Thoracic aorta (tissue), 2 donors: ENCODE measurements at places on chromosomes 1 and 21.

- DNase-seq, result no peak
These were observed 819 bp upstream of the GPR3 start for GRCh38 chr1:27391511-27392095.

- no peak for DNase-seq
These were observed 73.1 kb upstream of the GJB5 start for GRCh38 chr1:34681480-34682451.

DNA sequence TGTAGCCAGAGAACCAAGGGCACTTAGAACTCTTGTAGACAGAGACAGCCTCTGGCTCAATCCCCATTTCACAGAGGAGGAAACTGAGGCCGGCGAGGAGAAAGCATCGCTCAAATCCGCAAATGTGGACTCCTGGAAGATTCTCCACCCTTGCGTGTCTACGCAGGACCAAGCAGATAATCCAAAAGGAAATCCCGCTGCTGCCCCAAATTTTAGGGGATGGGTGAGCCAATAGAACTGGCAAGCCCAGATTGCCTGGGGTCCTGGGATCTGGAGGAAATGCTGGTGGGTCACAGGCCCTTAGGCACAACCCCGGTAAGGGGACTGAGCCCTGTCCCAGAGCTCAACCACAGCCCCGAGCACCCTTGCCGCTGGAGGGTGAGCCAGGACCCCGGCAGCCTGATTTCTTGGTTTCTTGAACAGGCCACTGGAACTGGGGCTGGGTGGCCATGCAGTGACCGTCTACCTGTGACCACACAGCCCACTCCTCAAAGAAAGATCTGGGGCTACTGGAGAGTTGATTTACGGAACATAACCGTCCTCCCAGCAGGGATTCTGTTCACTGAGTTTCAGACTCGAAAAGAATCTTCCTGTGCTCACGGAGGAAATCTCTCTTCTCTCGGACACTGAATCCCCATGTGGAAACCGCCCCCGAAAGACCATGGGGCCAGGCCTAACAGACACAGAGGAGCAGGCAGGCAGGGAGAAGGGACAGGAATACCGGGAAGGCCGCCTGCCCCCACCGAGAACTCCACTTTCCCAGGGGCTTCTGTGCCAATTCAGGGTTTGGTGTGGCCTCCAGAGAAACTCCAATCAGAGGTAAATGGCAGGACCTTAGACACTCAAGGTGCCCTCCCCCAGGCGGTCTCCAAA lies 238.4 kb downstream of the NPHP4 start:
- DNase-seq, result no peak

- DNase-seq, result no peak
These were observed 1.5 kb downstream of the SPATA6 start for GRCh38 chr1:48470481-48470855.

- no peak for DNase-seq
These were observed 3.7 kb downstream of the HSD11B1 start for GRCh38 chr1:209708297-209708696.

- no peak for DNase-seq
These were observed 148.0 kb upstream of the ZRANB2 start for GRCh38 chr1:71228742-71229365.

GRCh38 chr1:26761217-26761616 lies 26.5 kb upstream of the PIGV start:
- DNase-seq, result no peak

DNA sequence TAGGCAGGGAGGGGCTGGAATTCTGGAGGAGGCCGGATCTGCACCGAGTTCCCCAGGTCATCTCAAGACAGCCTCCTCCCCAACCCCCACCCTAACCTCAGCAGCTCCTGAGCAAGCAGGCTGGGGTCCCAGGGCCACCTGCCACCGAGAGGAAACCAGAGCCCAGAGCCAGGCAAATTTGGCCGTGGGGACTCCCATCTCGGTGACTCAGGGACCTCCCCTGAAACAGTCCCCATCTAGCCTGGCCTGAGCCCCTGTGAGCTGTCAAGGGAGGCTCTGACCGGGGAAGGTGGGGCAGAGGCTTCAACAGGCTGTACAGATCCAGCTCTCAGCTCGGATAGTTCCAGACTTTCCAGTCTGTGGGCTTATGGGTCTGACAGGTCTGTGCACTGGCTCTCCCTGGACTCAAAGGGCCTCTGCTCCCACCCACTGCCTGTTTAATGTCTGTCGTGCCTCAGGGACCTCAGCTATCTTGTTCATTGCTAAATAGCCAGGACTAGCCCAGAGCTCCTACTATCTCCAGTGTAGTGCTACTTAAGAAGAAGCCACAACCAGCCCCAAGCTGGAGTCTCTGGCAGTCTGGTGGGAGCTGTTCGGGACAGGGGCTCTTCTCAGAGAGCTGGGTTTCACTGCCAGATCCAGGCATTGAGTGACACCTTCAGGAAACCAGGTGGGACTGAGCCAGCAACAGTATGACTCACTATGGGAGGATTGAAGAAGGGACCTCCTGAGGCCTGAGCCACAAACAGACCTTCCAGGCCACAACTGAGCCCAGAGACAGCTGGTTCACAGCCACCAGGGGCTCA lies 25.6 kb downstream of the MATN1 start:
- no peak for DNase-seq

DNA sequence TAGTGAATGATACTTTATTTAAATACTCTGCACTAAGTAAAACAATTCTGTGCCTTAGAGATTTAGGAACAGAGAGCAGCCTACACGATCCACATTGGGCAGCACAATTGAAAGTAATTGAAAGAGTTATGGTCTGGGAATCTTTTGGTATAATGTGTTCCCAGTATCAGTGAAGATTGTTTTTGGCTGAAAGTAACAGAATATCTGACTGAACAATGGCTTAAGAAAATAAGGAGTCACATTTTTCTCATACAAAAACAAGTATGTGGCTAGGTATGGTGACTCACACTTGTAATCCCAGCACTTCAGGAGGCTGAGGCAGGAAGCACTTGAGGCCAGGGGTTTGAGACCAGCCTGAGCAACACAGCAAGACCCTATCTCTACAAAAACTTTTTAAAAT lies 306.2 kb downstream of the NFIA start:
- DNase-seq, result no peak

DNA sequence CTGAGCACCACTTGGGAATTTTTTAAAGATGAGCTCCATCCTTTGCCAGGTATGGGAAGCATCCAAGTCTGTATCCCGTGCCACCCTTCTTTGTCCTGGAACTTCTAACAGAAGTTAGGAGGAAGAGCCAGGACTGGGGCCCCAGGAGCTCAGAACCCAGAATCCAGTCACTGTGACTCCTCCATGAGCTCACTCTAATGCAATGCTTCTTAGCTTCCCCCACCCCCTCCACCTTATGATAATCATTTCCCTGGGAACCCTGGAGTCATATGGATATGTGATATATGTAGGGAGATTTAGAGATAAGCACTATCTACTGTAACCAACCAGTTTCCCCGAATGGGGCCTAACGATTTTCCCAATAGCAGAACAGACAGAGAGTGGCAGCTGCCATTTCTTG lies 758 bp upstream of the SPRR5 start:
- no peak for DNase-seq

GRCh38 chr1:39940980-39941871 lies 13.7 kb upstream of the MFSD2A start:
- no peak for DNase-seq
